ENCODE measurements at places on chromosomes 2 and 18. TPM values are rescaled to one million over a fixed set of nuclear protein-coding genes. Genes with fewer than 3 reads are reported as not detected.

- no peak for DNase-seq
Measured at GRCh38 chr18:58047556-58047882, 3.5 kb downstream of the NEDD4L start.

DNA sequence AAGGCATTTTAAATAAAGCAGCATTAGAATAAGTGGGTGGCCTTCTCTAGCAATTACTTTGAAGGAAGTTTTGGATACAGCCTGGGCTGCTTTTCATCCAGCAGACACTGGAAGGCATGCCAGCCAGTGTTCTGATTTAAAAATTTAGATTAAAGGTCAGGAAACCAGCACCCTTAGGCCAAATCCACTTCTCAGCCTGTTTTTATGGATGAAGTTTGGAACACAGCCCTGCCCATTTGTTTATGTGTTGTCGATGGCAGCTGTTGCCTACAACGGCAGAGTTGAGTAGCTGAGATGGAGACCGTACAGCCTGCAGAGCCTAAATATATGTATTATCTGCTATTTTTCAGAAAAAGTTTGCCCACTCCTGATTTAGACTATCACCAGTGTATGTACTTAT is 313.6 kb upstream of the ACVR2A start:
- no peak for DNase-seq

- DNase-seq, result no peak
Measured at GRCh38 chr2:43008388-43008787, 216.0 kb upstream of the HAAO start.

DNA sequence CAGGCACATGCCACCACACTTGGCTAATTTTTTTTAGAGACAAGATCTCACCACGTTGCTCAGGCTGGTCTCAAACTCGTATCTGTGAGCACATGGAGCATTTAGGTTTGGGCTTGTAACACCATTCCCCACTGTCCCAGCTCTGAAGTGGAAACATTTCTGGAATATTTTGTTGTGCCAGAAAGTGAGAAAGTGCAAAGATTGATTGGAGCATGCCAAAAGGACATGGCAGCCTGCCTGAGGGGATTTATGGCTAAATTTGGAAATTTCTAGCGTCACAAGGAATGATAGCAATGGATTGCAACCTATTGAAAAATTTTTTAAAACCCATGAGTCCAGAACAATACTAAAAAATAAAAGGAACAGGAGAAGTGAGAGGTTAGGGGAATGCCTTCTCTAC is 136.8 kb downstream of the ESCO1 start:
- no peak for DNase-seq

- DNase-seq, result no peak
Measured at GRCh38 chr2:98886066-98886554, 49.9 kb downstream of the CRACDL start.

The TTC32 gene
- 34.9 TPM for polyA plus RNA-seq

GRCh38 chr2:17815468-17816184 is 634 bp upstream of the MSGN1 start:
- DNase-seq, result no peak

GRCh38 chr2:239773228-239774141 is 251.7 kb downstream of the NDUFA10 start:
- DNase-seq, result no peak

The ZNF512 gene
- polyA plus RNA-seq, result 83.2 TPM

- DNase-seq, result no peak
Measured at GRCh38 chr2:124585277-124585676, 560.2 kb downstream of the CNTNAP5 start.

The DNPEP gene
- polyA plus RNA-seq, result 54.7 TPM

DNA sequence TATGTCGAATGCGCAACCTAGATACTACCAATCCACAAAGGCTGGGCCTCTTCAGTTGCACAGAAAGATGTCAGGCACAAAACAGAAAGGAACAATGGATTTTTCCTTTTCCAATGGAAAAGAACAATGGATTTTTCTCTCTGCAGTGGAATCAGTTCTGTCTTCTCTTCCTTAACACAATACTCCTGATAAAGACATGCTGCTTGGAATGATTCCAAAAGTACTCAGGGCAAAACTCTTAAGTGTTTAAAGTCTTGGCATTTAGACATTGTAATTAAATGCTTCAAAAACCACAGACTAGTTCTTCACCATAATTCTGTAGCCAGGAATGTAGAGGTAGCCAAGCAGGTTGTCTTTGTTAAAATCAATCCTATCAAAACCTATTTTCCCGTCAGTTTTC is 46.7 kb upstream of the FLACC1 start:
- no peak for DNase-seq

DNA sequence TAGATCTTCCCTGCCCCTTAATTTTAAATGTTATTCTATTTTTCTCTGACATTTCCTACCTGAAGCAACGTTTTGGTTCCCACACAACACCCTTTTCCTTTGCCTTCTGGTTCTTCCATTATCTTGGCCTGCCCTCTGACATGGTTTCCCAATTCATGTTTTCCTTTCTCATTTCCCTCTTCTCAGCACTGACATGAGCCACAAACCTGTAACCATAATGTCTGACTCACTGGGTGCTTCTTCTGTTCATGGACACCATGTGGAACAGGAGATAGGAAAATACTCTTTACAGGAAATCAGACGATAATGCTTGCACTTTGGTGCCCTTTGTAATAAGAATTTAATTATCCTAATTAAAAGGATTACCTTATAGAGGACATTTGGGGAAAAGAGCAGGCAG is 142.0 kb downstream of the ZEB2 start:
- DNase-seq, result no peak

DNA sequence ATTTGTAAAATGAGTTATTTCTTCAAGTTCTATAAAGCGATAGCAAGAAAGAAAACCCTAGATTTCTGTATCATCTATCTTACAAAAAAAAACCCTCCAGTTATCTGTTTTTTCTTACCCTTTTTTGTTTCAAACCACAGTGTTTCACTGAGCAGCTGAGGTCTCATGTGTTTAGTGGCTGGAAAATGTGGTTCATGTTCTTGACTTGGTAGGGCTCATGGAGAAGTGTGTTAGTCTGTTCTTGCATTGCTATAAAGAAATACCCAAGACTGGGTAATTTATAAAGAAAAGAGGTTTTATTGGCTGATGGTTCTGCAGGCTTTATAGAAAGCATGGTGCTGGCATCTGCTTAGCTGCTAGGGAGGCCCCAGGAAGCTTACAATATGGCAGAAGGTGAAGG is 147.3 kb upstream of the NABP1 start:
- DNase-seq, result no peak

- DNase-seq, result no peak
Measured at GRCh38 chr18:12577848-12578247, 80.1 kb downstream of the SPIRE1 start.

DNA sequence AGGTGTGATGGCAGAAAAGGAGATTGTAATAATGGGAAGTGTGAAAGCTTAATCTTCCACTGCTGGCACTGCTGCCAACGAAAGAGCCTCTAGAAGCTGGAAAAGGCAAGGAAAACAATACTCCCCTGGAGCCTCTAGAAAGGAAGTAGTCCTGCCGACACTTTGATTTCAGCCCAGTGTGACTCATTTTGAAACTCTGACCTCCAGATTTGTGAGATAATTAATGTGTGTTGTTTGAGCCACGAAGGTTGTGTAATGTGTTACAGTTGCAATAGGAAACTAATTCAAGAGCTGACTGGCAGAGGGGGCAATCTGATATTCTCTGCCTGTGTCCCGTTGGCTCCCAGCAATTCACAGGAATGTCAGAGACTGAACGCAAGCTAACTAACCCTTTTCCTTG is 219.2 kb upstream of the UBE2E3 start:
- no peak for DNase-seq

GRCh38 chr2:40037303-40037702 is 258.2 kb upstream of the THUMPD2 start:
- no peak for DNase-seq

The CHST9 gene
- 6.2 TPM for polyA plus RNA-seq

The TEKT4 gene
- polyA plus RNA-seq, result 0.11 TPM

The MC4R gene
- polyA plus RNA-seq, result 0.18 TPM

DNA sequence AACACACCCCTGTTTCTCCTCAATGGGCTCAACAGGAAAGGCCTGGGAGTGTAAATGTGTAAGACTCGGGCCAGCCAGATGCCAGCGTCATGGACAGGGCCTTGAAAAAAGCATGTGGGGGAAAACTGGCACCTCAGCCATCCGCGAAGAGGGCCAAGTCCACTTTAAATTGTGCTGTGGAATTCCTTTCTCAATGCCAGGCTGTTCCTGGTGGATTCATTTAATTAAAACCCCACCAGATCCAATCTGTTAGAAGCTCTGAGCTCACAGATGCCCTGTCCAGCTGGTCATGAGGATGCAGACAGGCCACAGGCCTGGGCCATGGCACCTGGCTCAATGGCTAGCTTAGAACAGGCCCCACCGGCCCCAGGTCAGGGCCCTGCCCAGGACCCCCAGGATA is 24.8 kb downstream of the KCNK3 start:
- DNase-seq, result no peak

DNA sequence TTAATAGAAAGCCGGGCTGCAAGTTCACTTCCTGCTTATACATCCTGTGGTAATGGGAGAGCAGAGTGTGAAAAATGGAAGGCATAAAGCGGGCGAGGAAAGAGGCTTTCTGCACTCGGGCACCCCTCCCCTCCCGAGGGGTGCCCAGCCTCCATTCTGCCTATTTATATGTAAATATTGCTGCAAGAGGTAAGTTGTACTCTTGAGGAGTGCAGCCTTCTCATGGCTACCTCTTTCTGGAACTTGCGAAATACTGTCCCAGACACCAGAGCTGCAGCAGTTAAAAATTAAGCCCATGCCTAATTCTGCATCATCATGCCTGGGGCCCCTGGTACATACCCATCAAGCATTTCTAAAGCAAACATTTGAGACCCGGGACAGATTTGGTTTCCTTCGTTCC is 156.0 kb downstream of the GBX2 start:
- no peak for DNase-seq
